ENCODE measurements at places on chromosomes 6 and 20. TPM values are rescaled to one million over a fixed set of nuclear protein-coding genes. Genes with fewer than 3 reads are reported as not detected.
A peak's percentile ranks its signal among the peaks of the same experiment; 100 is the strongest.

- no peak overlapping the region for H3K27ac ChIP-seq
- H3K27me3 ChIP-seq = no peaks in the 10 kb centered on the region
- H3K4me3 ChIP-seq = no peak overlapping the region
- no peak for DNase-seq
- no peaks in the 10 kb centered on the region for H3K36me3 ChIP-seq
Observed at GRCh38 chr6:74415056-74415455, 719.1 kb downstream of the CD109 start.

Gene EFCAB8
- 1.2 TPM for total RNA-seq

Gene FAM120B
- 35.0 TPM for total RNA-seq

- no peaks in the 10 kb centered on the region for H3K36me3 ChIP-seq
- DNase-seq = no peak
- no peaks in the 10 kb centered on the region for H3K27me3 ChIP-seq
- no peak overlapping the region for H3K4me3 ChIP-seq
- peaks cover 19% of the 10 kb centered on the region for H3K4me1 ChIP-seq
Observed at GRCh38 chr20:63500902-63501817, 2.3 kb upstream of the EEF1A2 start.

DNA sequence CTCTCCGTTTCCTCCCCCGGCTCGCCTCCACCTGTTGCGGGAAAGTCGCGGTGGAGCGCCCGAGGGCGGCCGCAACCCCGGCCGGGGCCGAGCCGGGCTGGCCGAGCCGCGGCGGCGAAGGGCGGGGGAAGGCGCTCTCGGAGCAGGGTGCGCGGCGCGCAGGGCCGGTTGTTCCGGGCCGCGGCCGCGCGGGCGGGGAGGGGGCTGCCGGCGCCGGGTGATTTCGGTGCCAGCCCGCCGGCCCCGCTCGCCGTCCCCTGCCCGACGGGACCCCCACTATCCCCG, 235 bp downstream of the MAP7 start:
- peaks cover under 1% of the 10 kb centered on the region for H3K36me3 ChIP-seq
- H3K27ac ChIP-seq = no peak overlapping the region
- H3K4me3 ChIP-seq = no peak overlapping the region
- H3K4me1 ChIP-seq = peaks cover 13% of the 10 kb centered on the region
- H3K27me3 ChIP-seq = peaks cover 23% of the 10 kb centered on the region
- no peak for DNase-seq

Gene PRSS16
- total RNA-seq = 0.49 TPM

DNA sequence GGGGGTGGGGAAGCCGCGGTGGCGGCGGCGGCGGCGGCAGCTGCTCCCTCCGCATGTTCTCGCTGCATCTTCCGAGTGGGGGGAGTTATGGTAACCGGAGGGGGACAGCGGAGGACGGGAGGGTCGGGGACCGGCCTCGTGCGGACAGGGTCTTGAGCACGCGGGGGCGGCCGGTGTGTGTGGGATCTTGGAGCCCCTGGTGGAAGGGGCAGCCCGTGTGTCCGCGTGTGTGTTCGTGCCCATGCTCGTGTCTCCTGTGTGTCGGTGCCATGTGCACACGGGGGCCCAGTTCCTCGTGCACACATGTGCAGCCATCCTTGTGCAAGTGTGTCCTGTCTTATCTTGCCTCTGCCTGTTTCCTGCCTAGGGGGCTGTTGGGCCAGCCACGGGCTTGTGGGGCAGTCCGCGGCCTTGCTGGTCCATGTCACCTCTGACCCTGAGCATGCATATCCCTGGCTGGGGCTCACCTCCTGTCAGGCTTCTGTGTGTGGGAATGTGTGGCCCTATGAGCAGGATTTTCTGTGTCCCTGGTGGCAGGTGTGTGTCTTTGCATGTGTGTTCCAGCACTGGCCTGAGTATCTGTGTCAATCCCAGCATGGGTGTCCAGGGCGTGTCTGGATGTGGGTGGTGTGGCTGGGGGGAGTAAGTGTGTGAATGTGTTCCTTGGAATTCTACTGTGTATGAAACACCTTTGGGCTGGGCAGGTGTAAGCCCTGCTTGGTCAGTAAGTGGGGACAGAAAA, 8.5 kb downstream of the SYNGAP1 start:
- peak overlapping the region; percentile 90 for H3K27ac ChIP-seq
- no peaks in the 10 kb centered on the region for H3K27me3 ChIP-seq
- peak; percentile 49 for DNase-seq

Gene C6orf52
- total RNA-seq = not detected

GRCh38 chr6:163098827-163099479, 315.6 kb upstream of the QKI start:
- H3K27ac ChIP-seq = no peak overlapping the region
- H3K27me3 ChIP-seq = no peaks in the 10 kb centered on the region
- H3K4me3 ChIP-seq = no peak overlapping the region
- H3K36me3 ChIP-seq = no peaks in the 10 kb centered on the region

GRCh38 chr6:73586416-73586974, 65.7 kb upstream of the EEF1A1 start:
- H3K36me3 ChIP-seq = no peaks in the 10 kb centered on the region
- peaks cover 22% of the 10 kb centered on the region for H3K4me1 ChIP-seq
- H3K27ac ChIP-seq = peak overlapping the region; percentile 78
- H3K27me3 ChIP-seq = no peaks in the 10 kb centered on the region

Gene BIRC7
- not detected for total RNA-seq
